GDM1 (cell line): ENCODE measurements at places on chromosomes 12 and 14.

DNA sequence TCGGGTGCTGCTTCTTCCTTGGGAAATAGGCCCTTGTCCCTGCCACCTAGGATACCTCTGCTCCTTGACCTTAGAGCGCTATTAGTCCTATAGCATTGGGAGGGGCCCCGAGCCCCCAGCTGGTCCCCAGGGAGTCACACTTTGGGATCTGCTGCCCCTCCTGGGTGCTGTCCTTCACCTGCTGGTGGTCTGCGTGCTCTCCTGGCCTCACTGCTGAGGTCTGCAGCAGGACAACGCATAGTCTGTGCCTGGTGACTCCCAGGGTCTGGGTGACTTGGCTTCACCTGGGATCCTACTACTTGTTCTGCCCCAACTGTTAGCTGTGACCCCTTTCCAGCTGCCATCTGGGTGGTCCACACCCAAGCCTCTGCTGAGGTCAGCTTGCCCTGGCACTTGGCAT, 8.8 kb downstream of the TCL1B start:
- no peak for DNase-seq

- peak; percentile 35 for DNase-seq
Observed at GRCh38 chr12:111430433-111431353, 25.0 kb downstream of the SH2B3 start.

- no peak for DNase-seq
Observed at GRCh38 chr12:81128930-81129554, 51.2 kb downstream of the ACSS3 start.

DNA sequence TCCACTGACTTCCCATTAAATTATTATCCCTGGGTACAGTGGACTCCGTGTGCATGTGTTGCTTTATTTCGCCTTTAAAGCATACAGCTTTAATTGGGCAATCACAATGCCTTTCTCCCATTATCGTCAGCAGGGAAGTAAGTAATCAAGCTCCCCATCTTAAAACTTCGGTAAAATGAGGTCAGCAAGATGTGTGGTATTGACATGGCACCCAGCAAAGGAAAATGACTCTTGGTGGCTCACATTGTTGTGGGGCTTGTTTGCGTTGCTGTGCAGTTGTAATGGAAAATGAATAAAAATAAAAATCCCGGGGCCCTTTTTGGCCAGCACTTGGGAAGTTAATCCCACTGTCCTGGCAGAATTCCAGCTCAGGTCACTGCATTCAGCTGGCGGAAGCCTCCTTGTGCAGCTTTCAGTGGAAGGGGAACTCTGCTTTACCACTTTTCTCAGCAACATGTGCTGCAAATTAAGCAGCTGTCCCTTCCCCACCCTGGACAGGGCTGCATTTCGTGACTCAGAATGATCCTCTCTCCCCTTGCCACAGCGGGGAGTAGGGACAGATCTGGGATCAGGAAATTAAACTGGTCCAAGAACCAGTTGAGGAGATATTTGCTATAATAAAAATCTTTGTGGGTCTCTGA, 13.9 kb upstream of the ATP2A2 start:
- DNase-seq = no peak

- no peak for DNase-seq
Observed at GRCh38 chr12:15688838-15689625, 100.2 kb downstream of the EPS8 start.

DNA sequence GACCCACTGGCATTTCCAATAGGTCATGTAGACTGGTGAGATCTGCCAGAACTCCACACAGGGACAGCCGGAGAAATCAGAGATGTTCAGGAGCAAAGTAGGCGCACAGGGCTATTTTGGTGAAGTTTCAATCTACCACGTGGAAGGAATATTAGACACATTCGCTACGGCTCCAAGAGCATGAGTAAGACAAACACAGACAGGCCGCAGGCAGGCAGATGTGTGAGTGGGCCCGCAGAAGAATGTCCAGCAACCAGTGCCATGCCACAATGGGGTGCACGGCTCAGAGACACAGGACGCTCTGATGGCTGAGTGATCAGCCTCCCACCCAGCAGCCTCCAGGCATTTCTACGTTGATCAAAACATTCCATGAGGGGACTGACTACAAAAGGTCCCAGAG, 10.4 kb downstream of the SLC15A4 start:
- no peak for DNase-seq

DNA sequence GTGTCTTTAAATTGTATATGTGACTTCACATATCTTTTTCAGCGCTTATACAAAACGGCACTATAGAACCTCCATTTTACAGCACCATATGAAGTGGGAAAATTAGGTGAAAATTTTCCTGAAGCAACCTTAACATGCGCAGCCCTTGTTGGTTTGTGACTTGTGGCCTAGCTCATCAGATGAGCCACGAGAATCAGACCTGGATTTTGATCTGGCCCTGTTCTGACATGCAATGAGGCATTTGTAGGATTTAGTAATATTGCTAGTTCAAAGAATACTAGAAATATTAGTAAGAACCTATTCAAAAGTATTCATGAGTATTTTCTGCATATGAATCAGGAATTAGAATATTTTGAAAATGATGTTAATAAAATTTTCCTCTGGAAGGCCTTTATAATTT, 2.9 kb downstream of the CDKN1B start:
- no peak for DNase-seq

GRCh38 chr12:99911081-99911480, 73.7 kb downstream of the ANKS1B start:
- no peak for DNase-seq

DNA sequence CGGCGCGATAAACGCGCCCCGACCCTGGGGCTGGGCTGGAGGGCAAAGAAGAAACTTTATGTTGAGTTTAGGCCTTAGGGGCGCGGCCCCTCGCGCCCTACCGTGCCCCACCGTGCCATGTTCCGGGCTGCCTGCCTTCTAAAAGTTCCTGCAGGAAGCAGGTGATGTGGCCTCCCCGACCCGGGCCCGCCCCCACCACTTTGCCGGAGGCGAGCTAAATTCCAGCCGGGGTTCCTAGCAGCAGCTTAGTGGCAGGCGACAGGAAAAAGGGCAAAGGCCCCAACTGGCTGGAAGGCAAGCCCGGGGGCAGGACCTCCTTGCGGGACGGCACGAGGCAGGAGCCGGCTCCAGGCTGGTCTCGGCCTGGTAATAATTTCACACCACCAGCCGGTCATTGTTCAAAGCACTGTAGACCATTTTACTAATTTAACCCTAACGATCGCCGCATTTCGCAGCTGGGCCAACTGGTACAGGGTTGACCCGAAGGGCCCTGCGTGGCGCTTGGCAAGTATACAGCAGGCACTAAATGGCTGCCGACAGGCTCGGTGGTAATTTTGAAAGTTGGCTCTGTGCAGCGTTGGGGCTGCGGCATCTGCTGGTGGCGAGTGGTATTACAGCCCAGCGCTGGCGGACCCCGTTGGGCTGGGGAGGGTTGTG, 895 bp upstream of the CCDC88C start:
- DNase-seq = peak; percentile 63

DNA sequence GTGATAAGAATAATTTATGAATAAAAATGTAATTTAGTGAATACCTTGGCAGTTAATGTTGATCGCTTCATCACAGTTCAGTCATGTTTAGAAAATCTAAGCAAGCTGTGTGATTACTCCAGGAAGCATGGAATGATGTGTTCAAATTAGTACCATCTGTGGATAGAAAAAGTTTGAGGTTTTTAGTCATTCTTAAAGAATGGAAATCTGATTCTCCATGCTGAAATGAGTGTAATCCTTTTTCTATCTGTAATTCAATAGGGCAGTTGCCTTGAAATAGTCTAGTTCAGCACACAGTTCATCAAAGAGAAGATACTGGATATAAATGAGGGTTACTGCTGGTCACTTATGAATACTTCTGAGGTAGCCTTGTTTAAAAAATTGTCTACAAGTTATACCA, 127.2 kb upstream of the MYF6 start:
- DNase-seq = no peak

DNA sequence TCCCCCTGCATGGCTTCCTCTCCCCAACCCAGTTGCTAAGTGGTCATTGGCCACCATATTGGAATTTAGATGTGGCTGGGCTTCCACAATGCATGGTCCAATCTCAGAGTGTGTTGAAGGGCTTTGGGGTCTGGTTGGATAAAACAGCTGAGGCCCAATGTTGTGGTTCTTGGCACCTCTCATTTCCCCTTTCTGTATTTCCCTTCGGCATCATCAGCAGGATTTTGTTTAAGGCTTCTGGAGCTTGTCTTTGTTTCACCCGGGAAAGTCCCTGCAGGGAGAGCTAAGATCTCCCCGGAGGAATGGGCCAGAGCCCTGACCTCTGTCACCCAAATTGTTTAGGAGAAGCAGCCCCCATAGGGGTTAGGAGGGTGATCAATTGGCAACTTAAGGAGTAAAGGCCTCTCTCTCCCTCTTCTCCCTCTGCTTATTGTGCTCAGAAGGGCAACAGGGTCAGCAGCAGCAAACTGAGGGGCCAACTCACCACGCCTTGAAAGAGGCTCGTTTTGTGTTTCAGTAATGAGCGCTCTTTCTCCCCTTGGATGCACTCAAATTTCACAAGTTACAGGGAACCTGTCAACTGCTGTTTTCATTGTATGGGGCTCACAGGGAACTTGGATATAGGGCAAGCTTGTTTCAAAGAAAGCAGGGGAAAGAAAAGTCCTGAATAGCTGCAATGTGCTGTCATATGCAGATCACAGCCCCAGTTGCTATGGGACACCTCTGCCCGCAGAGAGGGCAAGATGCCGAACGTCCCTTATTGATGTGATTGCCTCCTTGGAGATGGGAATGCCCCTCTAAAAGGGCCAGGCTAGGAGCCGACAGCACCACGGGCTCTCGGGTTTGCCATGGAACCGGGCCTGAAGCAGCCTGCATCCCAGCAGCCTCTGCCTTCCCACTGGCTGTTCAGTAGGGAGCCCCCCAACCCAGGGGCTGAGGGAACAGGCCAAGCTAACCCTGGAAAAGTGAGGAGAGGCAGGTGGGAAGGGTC, 223.7 kb downstream of the ZFP36L1 start:
- DNase-seq = no peak

GRCh38 chr12:13343375-13343774, 146.8 kb downstream of the EMP1 start:
- no peak for DNase-seq

GRCh38 chr14:104913435-104913834, 11.2 kb upstream of the PLD4 start:
- no peak for DNase-seq

GRCh38 chr14:22884738-22885523, 1.9 kb downstream of the REM2 start:
- no peak for DNase-seq
